Brain pericyte (primary cell): ENCODE measurements at places on chromosomes 12 and 14.

DNA sequence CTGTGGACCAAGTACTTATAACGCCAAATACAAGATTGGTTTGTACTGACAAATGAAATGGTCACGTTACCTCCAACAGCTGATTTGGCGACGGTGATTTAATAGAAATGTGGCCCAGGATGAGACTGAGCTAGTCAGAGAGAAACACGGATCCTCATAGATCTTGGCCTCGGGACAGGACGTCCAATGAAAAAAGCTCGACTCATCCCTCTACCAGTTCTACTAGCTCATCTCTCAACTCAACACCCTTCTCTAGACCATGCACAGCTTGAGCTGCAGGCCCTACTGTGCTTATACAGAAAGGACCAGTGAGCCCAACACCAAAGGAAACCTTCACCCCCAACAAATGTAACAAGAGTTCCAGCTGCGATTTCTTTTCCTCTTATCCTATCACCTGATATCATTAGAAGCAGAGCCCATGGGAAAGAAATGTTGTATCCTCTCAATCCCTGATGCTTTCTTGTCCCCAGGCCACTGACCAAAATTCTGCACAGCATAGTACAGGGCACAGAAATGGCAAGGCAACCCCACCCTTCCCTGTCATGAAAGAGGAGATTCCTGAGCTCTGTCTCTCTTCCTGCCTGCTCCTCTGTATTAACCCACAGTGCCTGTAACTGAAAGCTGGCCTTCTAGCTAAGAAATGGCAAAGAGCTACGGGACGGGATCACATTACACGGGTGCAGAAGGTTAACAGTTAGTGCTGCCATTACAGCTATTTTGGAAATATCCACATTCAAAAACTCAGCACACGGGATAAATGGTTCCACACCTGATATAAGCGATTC is 39.2 kb downstream of the DICER1 start:
- DNase-seq = no peak

- no peak for DNase-seq
Observed at GRCh38 chr12:116141110-116141832, 136.2 kb downstream of the MED13L start.

DNA sequence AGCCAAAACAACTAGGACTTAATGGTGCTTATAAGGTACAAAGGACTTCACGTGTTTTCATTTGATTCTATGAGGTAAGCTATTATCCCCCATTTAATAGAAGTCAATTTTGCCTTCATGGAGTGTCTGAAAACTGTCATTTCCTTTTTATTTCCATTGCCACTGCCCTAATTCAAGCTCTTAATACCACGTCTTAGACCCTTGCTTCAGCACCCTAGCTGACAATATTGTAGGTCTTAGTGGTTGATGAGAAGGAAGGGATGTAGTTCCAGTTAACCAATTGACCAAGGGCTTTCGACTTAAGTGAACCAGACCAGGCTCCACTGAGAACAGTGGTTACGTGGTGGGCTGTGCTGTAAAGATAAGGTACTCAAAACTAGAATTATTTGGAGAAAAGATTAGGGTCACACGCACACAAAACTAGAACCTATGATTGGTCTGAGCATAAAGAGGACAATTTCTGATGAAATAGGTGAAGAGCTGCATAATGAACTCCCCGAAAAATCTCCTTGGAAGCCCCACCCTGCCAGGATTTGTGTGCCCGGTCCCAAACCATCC is 9.6 kb upstream of the ASIC1 start:
- no peak for DNase-seq

DNA sequence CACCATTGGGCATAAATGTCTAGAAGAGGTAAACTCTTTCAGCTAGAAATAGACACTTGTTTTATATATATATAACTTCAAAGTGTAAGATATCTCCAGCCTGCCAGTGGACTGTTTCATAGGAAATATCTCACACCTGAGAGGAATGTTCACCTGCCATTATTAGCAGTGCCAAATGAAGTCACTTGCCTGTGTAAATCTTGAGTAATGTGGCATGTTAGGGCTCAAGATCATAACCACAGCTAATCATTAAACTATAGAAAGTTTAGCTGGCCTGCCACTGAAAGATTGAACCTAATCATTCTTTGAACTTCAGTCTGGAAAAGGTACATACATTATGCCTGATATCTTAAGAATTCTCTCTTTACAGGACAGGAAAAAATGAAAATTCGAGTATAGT is 25.5 kb upstream of the KCNJ8 start:
- DNase-seq = no peak

- no peak for DNase-seq
Observed at GRCh38 chr12:105357162-105357691, 26.7 kb downstream of the C12orf75 start.

- no peak for DNase-seq
Observed at GRCh38 chr14:104297721-104298401, 159.5 kb downstream of the KIF26A start.

GRCh38 chr12:121264951-121265515 is 31.5 kb downstream of the CAMKK2 start:
- no peak for DNase-seq

- no peak for DNase-seq
Observed at GRCh38 chr12:89469361-89469760, 55.2 kb downstream of the GALNT4 start.

DNA sequence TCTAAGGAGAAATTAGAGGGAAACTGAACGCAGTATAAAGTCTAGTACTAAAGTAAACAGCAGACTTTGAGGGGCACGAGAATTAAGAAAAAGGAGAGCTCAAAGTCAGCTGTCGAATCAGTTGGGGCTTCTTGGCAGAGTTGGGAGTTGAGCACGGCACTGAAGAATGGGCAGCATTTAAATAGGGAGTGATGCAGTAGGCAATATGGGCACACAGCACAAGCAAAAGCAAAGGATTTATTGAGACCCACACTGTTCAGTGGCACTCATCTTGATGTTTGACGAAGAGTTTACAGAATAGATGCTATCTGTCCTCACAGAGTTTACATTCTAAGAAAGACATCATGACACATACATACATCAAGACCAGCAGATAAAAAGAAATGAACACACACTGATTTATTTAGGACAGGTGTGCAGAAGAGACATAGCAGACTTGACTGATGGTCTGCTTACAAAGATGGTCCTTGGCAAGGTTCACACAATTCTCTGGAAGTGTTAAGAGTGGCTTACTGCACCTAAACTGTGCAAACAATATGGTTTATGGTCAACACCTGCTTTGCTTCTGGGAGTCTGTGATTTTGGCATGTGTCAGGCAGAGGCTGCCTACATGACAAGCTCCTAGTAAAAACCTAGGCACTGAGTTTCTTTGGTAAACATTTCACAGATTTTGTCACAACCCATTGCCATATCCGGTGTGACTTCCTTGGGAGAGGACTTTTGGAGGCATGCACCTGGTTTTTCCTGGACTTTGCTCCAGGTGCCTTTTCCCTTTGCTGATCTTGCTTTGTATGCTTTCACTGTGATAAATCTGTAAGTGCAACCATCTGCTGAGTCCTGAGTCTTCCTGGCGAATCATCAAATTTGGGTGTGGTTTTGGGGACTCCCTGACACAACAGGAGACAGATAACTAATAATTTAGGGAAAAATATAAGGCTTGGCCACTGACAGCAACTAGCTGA is 26.3 kb downstream of the ALKBH1 start:
- DNase-seq = no peak

DNA sequence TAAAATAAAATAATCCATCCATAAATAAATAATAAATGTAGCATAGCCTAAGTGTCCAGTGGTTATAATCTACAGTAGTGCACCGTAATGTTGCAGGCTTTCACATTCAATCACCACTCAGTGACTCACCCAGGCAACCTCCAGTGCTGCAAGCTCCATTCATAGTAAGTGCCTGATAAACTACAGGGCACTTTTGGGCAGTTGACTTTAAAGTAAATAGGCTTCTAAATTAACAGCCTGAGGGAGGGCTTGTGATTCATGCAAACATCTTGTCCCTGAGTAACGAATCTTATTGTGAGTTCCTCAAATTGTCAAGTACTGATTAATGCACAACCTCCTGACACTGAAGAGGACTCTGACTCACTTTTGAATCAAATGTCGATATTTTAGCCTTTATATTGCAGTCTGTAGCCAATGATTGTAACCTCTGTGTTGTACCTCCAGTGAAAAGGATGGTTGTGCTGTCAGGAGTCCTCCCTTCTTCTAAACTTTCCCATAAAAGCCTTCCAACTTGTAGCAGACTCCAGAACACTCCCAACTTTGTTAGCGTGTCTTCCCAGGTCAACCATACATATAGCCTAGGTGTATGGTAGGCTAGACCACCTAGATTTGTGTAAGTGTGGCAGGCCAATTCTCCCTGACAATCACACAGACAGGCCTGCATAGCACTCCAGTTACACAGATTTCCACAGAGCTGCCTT is 55.0 kb upstream of the BICD1 start:
- DNase-seq = no peak

DNA sequence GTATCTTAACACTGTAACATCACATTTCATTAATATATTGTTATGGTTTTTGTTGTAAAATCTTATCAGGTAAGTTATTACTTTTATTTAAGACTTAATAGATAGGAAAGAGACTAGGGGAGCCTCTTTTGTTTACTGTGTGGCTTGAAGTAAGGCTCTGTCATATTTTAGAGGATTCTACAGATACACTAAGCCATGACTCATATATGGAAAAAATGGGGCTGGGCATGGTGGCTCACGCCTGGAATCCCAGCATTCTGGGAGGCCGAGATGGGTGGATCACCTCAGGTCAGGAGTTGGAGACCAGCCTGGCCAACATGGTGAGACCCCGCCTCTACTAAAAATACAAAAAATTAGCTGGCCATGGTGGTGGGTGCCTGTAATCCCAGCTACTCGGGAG is 23.6 kb upstream of the NPFF start:
- DNase-seq = no peak

GRCh38 chr14:57981817-57982560 is 116.1 kb upstream of the SLC35F4 start:
- no peak for DNase-seq

DNA sequence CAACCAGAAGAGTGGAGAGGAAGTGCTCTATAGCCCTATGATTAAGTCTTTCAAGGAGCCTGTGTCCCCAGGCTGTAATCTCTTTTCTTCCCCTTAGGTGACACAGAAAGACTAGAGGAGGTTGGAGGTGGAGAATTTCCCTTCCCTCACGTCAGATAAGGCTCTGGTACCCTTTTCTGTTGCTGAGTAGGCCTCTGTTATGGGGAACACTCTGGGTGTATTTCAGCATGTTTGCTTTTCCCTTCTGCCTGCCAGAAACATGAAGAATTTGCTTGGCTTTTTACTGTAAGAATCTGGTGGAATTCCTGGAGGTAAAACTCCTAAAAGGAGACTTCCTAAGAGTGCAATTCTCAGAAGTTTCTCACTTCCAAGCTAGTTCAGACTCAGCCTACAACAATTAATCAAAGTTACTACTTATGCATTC is 58.3 kb downstream of the SIX1 start:
- no peak for DNase-seq

DNA sequence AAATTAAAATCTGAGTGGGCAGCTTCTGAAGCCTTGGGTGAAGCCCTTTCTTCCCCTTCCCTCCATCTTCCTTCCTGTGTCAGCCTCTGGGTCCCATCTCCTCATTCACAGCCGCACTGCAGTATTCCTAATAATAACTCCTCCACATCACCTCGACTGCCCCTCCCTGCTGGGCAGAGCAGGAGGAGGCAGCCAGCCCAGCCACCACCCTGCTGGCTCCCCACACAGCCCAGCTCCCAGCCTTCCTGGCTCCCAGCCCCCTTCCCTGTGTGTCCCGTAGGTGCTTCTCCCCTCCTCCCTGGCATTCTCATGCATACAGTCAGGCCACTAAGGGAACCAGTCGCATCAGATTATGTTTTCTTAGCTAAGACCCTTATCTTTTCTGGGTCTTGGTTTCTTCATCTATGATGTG is 3.7 kb downstream of the IFFO1 start:
- DNase-seq = no peak

GRCh38 chr14:74297986-74298385 is 4.7 kb downstream of the ABCD4 start:
- no peak for DNase-seq

DNA sequence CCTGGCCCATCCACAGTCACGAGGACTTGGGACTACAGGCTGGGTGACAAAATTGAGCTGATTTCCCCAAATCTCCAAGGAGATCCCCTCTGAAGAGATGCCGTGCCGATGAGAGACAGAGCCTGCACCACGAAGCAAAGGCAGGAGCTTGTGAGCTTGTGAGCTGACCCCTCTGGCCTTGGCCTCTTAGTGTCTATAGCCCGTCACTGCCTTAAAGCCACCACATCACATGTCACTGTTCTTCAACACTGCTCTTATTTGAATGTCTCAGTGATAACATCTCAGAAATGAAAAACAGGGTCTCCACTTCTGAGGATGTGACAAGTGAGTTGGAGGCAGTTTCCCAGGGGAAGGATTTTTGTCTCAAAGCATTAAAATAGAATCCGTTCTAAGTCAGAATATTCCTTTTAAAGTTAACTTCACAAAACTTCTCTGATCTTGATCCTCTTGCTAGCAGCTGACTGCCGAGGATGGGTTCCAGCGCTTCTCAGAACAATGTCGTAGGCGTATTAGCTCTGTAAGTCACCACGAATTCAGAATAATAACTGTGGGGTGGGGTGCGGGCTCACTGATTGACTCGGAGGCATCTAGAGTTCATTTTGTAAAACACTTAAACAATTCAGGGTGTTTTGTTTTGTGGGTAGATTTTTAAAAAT is 37.5 kb downstream of the CHST11 start:
- DNase-seq = no peak

DNA sequence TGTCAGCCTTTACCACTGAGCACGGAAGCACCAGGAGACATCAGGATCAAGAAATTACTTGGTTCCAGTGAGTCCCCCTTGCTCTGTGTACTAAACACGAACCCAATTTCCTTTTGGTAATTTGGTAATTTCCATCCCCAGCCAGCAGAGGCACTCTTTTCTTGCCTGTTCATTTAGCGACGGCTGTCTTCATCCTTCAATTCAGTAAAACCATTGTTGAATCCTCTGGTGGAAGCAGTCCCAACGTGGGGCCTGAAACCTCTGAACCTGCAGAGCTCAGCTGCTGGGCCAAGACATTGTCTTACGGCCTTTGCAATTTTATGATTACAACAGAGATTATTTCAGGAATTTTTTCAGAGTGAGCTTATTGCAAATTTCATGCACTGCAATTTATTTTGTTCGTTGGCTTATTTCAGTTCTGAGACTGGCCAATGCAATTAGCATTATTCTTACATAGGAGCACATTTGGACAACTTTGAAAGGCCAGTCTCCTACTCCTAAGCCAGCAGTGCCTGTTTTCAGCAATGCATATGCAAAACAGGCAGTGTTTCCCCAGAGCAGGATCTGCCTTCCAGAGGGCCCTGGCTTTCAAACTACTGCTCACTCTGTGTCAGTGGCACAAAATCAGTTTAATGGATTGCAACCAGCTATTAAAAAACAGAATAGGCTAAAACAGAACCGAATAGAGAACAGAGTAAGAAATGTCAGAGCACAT is 372.9 kb upstream of the TMEM132C start:
- no peak for DNase-seq

DNA sequence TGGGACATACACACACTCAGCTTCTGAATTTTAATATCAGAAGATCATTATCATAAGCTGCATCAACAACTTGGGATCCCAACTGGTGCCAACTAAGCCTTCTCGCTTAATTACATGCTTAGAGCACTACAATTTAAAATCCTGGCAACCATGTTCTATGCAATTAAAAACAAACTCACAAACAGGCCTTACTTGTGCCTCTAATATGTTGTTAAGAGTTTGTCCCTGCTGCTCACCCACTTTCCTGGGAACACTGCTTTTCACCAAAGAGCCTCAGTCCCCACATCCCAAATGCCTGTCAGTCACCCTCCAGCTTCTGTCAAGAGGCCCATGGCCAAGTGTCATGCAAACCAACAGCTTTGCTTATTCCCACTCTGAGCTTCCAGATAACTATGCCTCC is 69.7 kb downstream of the TTC9 start:
- no peak for DNase-seq

- no peak for DNase-seq
Observed at GRCh38 chr14:91229743-91230200, 14.7 kb downstream of the GPR68 start.
